ENCODE measurements at places on chromosomes 4 and X.

DNA sequence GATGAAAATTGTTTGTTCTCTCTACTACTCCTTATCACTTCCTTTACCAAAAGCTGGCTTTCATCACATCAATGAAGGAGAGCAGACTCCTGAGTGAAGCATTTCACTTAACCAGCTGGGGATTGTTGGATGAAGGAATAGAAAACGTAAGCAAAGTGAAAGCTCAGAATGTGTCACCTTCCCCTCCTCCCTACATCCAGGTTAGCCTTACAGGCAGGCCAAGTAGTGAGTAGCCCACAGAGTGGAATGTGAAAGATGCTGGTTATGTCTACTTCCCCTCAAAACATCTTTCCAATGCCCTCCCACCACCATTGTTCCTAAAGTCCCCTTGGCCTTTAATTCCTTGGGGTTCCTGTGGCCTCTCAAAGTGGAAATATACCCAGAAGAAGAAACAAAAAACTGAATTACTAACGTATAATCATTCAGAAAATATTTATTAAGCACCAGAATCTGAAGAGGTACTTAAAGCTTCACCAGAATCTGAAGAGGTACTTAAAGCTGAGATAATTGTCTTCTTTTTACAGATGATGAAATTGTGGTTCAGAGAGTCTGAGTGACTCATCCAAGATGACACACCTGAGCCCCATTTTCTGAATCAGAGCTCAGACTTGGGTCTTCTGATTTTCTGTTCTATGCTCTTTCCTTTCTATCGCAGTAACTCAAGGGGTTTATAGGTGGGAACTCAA, 6.5 kb downstream of the P2RY4 start:
- no peak for DNase-seq

DNA sequence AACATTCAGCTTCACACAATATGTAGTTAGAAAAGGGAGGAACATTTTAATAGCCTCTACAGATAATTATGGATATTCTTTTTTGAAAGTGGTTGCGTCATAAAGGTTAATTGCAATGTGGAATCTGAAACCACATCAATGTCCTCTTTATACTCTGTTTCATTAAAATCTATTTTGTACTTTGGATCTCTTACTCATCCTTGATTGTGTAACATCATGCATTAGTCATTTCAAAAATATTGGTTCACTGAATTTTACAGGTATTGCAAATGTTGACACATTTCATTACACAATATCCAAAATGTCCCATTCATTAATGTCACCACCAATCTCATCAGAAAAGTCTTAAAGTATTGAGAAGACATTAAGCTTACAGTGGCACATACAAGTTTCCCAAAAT, 62.7 kb upstream of the USP9X start:
- DNase-seq: no peak

DNA sequence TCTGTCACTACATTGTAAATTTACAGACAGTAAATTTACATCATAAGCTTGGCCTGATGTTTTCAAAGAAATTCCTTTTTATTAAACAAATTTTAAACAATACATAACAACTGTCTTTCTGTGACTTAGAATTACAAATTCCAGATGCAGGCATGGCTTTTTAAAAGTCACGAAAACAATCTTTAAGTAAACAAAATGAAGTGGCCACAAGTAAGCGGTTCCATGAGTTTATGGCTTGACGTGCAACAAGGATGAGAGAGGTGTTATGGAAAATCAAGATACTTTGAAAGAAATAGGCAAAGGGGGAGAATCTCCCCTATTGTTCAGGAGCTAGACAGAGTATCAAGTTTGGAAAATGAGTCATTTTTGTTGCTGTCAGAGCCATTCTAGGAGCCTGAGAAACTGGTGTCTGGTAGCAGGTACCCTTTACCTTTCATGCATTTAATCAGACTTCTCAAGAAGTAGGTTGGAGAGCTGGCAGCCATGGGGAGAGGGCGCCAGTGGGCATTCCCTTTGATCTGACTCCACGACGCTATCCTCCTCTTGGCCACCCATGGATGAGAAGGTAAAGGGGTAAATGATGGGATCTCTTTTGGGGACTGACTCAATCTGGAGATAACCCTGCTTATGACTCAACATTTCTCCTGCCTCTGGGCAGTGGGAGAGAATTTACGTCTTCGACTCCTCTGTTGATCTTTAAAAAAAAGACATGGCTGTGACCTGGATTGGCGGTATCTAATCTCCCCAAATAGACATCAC, 217.2 kb downstream of the SPRY1 start:
- DNase-seq: no peak

DNA sequence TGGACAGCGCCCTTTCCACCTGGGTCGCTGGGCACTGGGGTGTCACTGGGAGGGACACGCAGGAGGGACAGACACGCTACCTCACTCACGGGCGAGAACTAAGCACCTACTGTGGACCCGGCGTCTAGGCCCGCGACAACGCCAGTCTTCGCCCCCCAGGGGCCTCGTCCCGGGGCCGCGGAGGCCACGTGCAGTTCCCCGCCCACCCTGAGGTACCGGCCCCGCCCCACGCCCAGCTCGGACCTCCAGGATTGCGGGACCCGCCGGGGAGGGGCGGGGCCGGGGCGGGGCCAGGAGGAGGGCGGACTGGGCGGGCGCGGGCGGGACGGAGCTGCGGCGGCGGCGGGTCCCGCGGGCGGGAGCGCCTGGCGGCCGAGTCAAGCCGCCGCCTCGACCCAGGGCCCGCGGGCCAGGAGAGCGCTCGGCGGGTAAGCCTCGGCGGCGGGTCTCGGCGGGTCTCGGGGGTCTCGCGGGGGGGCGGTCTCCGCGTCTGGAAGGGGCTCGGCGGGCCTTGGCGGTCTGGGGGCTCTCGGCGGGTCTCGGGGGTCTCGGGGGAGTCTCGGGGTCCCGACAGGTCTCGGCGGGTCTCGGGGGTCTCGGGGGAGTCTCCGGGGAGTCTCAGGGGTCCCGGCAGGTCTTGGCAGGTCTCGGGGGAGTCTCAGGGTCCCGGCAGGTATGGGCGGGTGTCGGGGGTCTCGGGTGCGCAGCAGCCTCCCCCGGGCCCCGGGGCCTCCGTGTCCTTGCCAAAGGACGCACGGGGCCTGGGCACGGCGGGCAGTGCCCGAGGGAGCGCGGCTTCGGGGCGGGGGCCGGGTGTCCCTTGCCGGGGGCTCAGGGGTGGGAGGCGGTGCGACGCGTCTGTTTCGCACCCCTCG, at the start of gene SH3BP2:
TSS of gene SH3BP2 (plus strand) at position 375 of the 875 bp plus-strand sequence. CDS start 27,533 bp downstream, outside the sequence.
- no peak for DNase-seq

- no peak for DNase-seq
Observed at GRCh38 chr4:11261066-11261850, 167.4 kb downstream of the HS3ST1 start.

- DNase-seq: no peak
Observed at GRCh38 chr4:130359542-130359941, 1263.6 kb downstream of the C4orf33 start.

DNA sequence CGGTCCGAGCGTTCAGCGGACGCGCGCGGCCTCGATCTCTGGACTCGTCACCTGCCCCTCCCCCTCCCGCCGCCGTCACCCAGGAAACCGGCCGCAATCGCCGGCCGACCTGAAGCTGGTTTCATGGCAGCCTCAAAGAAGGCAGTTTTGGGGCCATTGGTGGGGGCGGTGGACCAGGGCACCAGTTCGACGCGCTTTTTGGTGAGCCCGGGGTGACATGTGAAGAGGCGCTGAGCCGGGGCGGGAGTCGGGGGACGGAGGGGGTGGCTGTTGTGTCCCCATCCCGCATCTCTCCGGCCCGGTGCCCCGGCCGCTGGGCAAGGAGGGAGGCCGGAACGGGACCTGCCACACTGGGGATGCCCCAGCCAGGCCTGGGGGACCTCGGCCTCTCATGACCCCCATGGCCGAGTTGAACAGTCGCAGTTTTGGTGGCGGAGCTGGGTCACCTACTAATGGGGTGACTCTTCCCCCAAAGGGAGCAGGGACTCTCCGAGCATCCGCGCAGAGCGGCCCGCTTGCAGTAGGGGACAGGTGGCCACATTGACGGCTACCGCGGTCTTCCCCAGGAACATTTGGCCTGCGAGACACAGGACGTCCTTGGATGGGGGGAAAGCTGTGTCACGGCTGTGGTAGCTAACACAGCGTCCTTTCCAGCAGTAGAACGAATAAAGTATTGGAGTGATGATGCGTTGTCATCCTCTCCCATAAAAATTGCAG, at the start of gene GK:
TSS of gene GK (plus strand) at position 9 of the 717 bp plus-strand sequence. CDS start at position 124, 115 bp downstream.
- DNase-seq: no peak

DNA sequence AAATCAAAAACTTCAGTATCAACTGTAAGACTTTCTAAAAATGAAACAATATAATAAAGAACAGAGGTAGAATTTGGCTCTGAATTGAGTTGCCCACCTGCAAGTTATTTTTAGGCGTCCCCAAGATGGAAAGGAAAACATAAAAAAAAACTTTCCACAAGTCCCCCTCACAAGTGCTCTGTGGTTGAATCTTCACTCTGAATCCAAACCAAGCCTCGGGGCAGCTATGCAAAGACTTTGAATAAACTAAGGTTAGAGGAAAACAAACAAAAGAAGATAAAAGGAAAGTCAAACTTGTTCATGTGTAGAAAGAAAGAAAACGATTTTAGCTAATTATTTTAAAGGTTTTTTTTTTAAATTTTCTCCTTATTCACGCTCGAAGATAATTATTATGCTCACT, 372.4 kb upstream of the SLIT2 start:
- no peak for DNase-seq

DNA sequence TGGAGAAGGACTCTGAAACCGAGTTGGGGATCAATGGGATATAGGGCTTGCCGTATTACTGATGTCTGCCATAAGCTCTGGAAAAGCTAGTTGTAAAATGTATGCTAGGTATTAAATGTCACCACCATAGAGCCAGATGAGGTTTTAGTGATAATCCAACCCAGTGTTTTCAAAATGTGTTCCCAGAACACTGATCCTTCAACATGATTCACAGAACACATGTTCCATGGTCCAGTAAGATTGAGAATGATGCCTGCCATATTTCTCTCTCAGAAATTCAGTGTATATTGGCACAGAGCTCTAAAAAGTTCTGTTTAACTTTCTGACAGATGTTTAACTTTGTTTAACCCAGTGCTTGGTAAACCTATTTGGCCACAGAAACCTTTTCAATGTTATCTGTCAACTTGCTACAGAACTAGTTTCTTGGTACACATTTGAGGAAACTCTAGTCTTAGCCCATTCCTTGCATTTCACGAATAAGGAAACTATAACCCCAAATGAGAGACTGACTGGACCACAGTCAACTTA, 160.2 kb downstream of the PALLD start:
- DNase-seq: no peak

DNA sequence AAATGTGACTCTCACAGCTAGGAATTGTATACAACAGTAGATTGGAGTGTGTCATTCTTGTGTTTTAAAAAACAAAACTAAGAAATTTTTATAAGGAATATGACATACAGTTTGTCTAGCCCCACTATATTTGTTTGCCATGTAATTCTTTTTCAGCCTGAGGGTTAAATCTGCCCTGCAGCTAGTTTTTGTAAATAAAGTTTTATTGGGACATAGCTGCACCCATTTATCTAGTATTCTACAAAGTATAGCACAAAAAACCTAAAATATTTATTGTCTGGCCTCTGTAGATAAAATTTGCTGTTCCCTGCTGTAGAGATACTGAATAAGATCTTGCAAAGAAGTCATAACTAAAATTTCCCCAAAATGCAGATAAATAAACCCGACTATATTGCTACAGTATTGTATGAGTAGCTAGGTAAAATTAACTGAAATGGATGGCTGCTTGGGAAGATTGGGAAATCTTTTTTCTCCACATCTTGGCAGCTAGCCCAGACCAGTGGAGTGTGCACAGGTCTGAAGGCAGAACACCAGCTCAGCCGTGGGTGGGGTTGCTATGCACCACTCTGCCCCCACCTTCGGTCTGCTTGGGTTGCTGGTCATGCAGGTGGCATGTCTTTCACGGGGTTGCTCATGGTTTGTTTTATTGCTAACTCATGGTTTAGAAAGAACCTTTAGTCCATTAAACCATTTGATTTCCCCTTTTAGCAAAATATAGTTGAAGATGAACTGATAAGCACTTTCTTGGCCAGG, 127.9 kb downstream of the KLHL8 start:
- DNase-seq: peak; percentile 22

DNA sequence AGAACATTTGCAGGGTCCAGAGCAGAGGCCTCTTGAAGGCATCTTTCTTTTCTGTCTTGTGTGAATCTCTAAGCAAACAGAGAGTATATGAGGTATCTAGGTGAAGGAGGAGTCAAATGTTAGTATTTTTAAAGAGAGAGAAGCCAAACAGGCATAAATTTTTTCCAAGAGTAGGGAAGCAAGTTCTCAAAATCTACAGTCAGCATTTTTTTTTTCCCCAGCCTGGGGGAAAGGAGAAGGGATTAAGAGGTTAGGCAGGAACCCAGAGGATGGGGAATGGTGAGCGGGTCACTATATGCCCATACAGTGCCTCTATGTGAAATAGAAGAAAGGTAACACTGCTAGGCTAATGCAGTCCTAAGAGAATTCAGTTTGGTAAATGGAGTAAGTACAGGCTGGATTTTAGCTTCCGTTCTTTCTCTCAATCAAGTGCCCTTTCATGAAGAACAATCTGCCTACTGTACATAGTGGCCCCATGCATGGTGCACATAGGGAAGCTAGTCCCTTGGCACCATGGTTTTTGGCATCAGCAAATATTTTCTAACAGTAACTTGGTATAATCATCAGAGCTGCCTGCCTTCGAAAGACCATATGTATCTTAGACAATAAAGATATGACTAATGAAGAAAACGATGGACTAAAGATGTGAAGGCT, 163.1 kb upstream of the MAB21L2 start:
- DNase-seq: no peak

- DNase-seq: no peak
Observed at GRCh38 chrX:53071604-53072417, 10.4 kb upstream of the TSPYL2 start.

GRCh38 chrX:134776342-134776741, 118.1 kb upstream of the PLAC1 start:
- no peak for DNase-seq

DNA sequence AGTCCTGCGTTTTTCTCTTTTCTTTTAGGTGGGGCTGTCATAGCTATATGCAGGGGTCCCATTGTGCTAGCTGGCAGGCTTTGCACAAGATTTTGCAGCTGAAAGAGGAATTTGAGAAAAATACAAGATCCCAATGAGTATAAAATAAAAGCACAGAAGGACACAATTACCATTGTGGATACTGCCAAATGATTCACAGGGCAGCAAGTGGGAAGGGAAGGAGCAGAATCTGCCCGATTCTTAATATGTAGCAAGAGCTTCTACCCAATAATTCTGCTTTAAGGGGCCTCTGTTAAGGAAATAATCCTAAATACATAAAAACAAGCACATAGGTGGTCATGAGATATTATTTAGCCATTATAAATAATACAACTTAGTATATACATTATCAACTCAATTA, 25.9 kb upstream of the ING2 start:
- DNase-seq: no peak

DNA sequence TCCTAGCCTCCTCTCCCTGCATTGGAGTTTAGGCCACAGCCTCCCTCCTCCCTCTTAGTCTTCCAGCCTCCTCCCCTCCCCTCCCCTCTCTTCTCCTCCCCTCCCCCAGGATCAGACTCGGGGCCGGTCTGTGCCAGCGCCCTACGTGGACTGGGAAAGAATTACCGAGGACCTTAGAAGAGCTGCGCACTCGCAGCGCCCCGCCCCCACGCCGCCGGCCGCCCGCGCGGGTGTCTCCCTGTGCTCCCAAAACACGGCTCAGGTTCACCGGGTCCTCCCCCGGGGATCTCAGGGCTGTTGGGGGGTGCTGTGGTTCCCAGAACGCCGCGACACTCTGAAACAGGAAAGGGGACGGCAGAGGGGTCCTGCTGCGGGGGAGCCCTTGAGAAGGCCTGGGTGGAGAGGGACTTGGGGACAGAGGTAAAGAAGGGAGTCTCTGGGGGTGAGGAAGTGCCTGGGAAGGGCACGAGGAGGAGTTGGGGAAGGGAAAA, 122.3 kb upstream of the TBL1X start:
- DNase-seq: peak; percentile 45

All from NCI-H187 treated with DMSO at 0.1 percent for 48 hours (cell line).